ENCODE measurements at places on chromosomes 1 and 21.

DNA sequence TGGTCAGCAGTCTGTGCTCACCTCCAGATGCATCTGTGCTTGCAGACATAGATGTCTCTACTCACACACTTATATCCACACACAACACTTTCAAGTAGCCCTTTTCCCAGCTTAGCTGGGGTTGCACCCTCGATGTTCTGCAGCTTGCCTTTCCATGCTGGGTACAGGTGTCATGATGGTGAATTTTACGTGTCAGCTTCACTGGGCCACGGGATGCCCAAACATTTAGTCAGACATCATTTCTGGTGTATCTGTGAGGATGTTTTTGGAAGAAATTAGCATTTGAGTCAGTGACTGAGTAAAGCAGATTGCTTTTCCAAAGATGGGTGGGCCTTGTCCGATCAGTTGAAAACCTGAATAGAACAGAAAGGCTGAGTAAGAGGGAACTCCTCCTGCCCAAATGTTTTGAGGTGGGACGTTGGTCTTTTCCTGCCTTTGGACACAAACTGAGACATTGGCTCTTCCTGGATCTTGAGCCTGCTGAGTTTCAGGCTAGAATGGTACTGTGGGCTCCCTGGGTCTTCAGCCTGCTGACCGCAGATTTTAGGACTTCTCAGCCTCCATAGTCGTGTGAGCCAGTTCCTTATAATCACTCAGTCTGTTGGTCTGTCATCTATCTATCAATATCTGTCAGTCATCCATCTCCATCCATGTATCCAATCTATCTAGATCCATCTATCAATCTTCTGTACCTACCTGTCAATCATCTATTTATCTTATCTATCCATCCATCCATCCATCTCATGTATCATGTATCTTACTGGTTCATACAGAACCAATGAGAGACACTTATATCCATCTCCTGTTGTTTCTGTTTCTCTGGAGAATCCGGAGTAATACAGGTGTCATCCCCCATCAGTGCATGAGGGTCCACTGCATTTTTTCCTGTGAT, 12.7 kb upstream of the OBSCN start:
- no peak for DNase-seq

- DNase-seq: no peak
These were observed 4.7 kb downstream of the IGSF8 start for GRCh38 chr1:160093624-160094290.

GRCh38 chr21:27258742-27259448, 292.0 kb upstream of the ADAMTS5 start:
- DNase-seq: no peak

- no peak for DNase-seq
These were observed 79.3 kb downstream of the RPS6KA1 start for GRCh38 chr1:26608895-26609294.

DNA sequence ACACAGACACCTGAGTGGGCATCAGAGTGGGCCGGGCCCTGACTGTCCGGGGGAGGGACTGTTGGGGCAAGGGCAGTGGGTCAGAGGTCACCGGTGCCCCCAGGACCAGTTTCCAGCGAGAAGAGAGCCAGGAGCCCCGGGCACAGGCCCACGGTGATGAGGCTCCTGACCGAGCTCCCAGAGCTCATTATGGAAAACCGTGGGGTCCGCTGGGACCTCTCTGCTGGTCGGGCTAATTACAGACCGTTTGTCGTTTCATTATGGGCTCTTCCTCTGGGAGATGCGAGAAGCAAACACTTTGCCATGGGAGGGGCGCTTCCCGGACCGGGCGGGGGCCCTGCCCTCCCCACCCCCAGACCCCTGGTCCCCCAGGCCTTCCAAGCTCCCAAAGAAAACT, 12.0 kb upstream of the TTLL10 start:
- DNase-seq: no peak

GRCh38 chr1:29470087-29470787, 233.9 kb downstream of the PTPRU start:
- no peak for DNase-seq

- no peak for DNase-seq
These were observed 18.2 kb downstream of the ITGB2 start for GRCh38 chr21:44902268-44903049.

GRCh38 chr1:45059829-45060228, 47.8 kb downstream of the UROD start:
- DNase-seq: no peak

GRCh38 chr1:97812076-97812475, 108.8 kb downstream of the DPYD start:
- DNase-seq: no peak

GRCh38 chr1:89974696-89975470, 20.0 kb upstream of the ZNF326 start:
- DNase-seq: no peak

- DNase-seq: peak; percentile 64
These were observed 9.2 kb upstream of the KCNQ4 start for GRCh38 chr1:40774266-40774998.

DNA sequence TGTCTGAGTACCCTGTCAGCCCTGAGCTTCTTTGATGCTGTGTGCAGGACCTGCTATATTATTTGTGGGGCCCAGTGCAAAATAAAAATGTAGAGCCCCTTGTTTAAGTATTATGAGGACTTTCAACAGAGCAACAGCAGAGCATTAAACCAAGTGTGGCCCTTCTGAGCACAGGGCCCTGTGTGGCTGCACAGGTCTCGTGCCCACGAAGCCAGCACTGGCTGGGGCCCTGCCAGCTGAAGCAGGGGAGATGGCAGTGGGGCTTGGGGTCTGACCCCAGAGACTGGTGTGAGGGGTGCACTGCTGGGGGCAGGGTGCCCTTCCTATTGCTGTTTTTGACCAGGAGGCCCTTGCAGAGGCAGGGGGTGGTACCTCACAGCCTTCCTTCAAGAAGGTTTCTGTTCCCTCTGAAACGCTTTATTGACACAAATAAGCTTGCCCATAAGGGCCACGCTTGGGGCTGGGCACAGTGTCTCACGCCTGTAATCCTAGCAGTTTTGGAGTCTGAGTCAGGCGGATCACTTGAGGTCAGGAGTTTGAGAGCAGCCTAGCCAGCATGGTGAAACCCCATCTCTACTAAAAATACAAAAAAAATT, 2.2 kb upstream of the SEMA4A start:
- DNase-seq: no peak

- DNase-seq: no peak
These were observed 4.5 kb upstream of the NHLH1 start for GRCh38 chr1:160362168-160362957.

- DNase-seq: no peak
These were observed 200.4 kb downstream of the DNM3 start for GRCh38 chr1:172041742-172042141.

DNA sequence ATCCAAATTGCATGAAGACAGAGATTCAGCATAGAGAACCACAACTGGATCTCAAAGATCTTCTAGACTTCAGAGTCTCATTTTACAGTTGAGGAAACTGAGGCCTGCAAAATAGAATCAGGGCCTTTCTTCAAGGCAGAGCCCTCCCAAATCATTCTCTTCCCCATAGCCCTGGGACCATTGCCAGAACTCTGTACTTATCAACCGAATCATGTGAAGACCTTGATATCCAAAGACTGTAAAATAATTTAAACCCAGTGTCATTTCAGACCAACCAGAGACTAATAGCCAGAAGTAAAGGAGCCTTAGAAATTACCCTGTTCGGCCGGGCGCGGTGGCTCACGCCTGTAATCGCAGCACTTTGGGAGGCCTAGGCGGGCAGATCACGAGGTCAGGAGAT, 90.1 kb downstream of the DTL start:
- DNase-seq: no peak

GRCh38 chr1:14871218-14871970, 272.9 kb downstream of the KAZN start:
- no peak for DNase-seq

DNA sequence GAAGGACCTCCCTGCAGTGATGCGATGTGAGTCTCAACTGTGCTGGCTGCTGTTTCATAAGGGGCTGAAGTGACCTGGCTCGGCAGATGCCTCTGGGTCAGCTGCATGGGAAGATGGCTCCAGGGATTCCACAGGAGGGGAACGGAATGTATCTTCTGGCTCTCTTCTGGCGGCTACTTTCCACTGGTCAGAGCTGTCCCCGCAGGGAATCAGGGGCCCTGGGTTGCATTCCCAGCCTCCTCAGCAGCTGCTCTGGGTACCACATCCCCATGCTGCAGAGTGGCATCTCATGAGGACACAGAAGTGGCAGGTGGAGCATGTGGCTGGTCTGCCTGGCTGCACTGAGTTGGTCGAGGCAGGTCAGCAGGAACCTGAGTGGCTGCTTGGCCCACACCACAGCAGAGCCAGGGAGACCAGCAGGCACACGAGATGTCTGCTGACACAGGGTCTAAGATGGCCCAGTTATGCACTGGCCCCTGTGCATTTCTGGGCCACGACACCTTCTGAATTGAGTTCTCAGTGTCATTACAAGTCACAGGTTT, 42.8 kb downstream of the POFUT2 start:
- no peak for DNase-seq

- no peak for DNase-seq
These were observed 17.9 kb downstream of the ATP5PO start for GRCh38 chr21:33897739-33898138.

GRCh38 chr1:199549421-199549820, 478.1 kb upstream of the NR5A2 start:
- no peak for DNase-seq

DNA sequence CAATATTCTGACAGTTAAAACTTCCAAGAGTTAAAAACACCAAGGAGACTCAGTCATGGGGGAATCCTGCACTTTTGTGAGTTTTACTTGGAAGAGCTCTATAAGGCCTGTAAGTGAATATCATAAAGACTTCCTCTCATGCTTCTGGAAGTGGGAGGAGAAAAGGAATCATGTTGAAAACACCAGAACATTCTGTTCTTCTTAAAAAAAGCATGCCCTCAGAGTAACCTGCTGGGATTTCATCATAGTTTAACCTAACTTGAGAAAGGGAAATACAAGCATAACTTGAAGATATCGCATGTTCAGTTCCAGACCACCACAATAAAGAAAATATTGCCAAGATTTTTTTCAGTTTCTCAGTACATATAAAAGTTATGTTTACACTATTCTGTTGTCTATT, 51.9 kb downstream of the COL11A1 start:
- DNase-seq: no peak

DNA sequence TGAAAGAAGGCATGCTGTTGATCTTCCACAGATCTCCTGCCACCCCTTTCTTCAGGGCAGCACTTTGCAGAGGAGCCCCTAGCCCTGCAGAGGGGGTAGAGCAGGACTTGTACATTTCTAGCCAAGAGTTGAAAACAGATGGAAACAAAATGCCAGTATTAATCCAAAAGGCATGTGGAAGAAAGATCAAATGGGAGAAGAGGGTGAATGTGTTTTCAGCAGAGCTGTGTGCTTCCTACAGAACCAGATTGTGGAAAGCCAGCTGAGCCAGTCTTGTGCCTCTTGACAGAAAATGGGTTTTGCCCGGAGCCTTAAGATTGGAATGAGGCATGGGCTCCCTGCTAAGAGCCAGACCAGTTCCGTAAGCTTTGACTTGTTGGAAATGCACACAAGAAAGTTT, 105.2 kb upstream of the TSPAN2 start:
- no peak for DNase-seq

GRCh38 chr1:78649628-78650027, at the start of gene IFI44:
TSS of gene IFI44 (plus strand) at chr1:78649831. CDS start at chr1:78650196, 365 bp downstream.
- DNase-seq: peak; percentile 73

DNA sequence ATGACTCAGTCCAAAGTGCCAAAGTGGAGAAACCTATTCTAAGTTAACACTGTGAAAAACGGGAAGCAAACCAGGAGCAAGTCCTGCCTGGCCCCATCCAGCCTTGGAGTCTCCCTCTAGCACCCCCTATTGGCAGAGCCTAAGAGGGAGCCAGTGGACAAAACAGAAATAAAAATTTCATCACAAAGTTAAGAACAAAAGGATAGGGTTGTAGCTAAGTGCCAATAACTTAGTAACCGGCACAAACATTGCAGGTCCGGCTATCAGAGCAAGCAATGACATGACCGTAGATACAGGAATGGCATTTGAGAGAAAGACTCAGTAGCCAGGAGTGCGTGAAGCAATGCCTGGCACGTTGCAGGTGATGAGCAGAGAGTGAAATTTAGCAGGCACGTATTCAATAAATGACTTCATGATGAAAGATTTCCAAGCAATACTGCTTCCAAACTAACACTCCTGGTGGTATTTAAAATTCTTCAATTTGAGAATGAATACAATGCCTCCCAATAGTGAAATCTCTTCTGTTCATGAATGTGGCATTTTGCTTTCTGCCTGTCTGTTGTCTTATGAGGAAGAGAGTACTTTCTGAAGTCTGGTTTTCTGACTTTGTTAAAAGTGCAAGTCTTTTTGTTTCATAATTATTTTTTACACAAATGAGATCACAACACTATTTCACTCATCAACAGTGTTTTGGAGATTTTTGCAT, 391.0 kb downstream of the OMA1 start:
- no peak for DNase-seq

DNA sequence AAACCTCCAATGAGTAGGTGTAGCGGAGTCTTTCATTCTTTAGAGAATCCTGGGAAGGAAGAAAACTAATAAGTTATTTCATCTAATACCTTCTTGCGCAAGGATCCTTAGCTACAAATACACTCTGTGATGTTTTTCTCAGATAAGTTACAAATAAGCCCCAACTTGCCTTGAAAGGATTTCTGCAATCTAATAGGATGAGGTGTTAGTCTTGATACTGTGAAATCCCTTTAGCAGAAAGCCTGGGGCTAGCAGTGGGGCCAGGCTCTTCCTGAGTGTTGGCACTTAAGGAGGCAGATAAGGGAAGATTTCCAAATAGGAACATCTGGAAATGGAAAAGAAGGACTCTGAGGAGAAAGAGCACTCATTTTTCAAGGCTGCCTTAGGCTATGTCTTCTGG, 168.0 kb upstream of the DAB1 start:
- DNase-seq: no peak

DNA sequence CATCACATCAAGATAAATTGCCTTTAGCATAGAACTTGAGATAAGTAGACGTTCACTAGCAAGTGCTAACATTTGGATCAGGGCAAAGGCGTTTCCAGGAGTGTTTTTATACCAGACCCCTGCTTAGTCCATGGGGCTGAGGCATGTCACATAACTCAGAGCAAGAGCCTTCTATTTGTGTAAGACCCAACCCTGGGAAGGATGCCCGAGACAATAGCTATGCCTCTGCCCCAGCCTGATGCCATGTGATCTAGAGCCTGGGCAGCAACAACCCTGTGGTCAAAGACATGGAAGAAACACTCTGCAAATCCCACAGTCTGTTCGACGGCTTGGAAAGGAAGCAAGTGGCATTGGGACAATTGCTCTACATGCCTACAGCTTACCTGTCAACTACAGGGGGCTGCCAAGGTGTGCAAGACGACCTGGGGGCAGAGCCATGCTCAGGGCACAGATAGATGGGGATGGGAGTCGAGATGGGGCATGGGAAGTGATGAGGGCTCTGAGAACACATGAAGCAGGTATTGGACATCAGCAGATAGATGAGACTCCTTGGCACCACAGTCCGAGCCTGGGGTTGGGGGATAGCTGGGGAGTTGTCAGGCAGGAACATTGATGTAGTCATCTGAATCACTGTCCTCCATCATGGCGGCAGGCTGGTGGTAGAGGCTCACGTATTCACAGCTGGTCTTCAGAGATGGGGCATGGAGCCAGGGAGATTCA, 7.3 kb downstream of the IL24 start:
- no peak for DNase-seq

GRCh38 chr1:18970762-18971161, 14.3 kb upstream of the IFFO2 start:
- DNase-seq: no peak
